ENCODE measurements at places on chromosomes 2 and 18.
A peak's percentile ranks its signal among the peaks of the same experiment; 100 is the strongest.

DNA sequence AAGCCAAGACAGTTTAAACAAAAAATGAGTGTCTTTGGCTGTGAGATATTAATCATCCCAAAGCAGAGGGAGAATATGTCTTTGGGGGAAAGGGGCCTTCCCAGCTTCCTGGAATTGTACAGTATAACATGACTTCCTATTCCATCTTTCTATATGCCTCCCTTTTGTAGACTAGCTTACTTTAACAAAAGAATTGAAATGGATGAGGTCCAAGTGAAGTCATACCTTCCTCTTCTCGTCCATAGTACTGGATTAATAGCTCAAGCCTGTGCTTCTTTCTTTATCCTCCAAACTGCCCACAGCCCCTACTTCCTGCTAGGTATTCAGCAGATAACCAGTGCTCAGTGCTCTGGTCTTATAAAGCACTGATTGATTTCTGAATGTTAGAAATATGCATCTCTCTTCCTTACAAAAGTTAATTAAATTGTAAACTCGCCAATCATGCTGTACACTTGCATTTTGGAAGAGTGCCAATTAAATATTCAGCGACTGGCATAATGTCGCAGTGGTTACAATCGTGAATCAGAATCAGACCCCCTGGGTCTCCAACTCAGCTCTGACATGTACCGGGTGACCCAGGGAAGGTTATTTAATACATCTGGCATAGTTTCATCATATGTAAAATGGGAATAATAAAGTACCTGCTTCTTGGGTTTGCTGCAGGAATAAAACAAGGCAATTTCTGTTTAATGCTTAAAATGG lies 325.1 kb downstream of the RND3 start:
- DNase-seq = no peak

GRCh38 chr2:44364604-44365003 lies 2.9 kb downstream of the CAMKMT start:
- DNase-seq = no peak

DNA sequence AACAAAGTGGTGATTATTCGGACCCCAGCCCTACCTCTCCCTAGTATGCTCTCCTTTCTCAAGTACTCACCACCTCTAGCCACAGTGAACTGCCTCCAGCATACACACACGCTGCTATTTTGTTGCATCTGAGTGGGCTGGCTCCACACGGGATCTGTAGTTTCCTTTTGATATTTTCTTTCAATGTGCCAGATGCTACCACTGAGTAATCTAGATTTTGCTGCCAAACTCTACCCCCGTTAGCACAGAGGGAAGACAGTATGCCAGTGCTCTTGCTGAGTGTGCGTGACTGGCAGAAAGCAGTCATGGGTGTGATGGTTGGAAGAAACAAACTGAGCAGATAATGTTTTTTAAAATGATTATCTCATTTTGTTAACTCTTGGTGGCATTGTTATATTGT lies 11.6 kb downstream of the CFLAR start:
- DNase-seq = no peak

- no peak for DNase-seq
Observed at GRCh38 chr2:153077311-153077710, 358.9 kb downstream of the ARL6IP6 start.

- DNase-seq = no peak
Observed at GRCh38 chr2:206716623-206717022, 1.6 kb downstream of the DYTN start.

DNA sequence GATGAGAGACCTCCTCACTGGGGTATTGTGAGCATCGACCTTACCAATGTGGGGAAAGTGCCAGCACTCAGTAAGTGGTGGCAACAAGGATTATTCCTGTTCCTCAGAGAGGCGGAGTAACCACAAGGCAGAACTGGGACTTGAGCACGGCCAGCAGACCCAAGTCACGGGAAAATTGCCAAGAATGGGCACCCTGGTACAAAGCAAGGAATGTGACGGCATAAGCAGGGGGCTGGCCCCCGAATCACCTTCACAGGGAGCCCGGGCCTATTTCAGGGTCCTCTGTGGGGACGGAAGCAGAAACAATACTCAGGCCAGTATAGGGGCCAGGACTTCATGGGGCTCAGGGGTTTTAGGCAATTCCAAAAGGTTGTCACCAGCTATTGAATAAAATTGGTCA lies 25.4 kb downstream of the CENPA start:
- no peak for DNase-seq

DNA sequence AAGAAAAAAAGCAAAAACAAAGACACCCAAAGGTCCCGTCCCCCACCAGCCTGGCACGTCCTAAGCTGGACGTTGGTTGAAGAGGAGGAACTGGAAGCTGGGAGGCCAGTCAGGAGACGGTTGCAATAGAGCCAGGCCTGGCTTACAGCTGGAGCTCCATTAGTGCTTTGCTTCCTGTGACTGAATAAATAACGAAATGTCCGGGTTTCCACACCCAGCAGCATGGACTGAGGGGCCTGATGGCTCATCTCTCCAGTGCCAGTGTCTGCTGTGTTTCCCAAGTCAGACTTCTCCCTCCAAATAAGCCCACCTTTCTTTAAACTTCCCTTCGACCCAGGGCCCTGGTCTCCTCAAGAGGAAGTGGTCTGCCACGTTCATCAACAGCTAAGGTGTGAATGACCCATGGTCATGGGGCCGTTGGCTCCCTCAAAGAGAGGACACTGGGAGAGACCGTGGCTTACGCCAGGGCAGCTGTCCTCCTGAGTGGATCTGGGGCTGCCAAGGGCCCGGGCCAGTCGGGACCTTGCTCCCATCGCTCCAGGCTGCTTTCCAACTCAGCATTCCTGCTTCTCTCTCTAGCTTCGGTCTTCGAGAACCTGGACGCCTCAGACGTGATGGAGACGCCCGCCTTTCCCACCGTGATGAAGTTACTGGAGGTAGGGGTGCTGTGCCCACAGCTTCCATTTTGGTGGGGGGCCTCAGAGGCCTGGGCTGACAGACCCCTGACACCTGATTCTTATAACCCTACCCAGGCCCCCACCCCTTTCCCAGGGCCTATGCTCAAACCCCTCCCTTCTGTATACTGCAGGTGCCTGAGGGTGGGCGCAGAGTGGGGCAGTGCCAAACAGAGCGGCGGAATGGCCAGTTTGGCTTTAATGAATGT lies 44.9 kb downstream of the MYO7B start:
- DNase-seq = no peak

DNA sequence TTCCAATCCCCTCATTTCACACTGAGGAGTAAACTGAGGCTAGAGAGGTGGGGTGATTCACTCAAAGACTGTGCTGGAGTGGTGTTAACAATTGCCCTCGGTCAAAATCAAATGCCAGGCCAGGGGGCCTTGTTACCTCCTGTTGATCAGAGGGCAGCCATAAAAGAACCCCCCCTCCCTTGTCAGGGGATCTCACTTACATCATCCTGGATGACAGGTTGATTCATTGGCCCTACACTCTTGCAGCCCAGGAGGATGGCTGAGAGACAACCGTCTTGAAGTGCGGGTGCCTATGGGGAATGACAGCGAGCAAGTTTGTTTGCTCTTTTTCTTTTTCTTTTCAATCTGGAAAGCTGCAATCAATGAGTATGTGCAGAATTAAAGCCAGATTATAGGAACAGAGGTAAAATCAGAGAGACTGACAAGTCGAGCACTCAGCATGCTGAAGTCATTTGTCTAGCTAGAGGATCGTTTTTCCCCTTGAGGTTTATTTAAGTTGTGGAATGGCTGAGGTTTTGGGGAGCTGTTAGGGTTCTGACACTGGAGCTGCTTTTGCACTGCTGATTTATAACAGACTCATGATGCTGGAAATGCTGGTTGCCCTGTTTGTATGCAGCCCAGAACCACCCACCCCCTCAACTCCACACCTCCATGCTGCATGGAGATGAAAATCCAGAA lies 26.4 kb upstream of the NRP2 start:
- DNase-seq = no peak

GRCh38 chr2:20103530-20103929 lies 52.1 kb upstream of the LAPTM4A start:
- no peak for DNase-seq

GRCh38 chr2:190714958-190715357 lies 66.1 kb downstream of the NAB1 start:
- DNase-seq = peak; percentile 27

DNA sequence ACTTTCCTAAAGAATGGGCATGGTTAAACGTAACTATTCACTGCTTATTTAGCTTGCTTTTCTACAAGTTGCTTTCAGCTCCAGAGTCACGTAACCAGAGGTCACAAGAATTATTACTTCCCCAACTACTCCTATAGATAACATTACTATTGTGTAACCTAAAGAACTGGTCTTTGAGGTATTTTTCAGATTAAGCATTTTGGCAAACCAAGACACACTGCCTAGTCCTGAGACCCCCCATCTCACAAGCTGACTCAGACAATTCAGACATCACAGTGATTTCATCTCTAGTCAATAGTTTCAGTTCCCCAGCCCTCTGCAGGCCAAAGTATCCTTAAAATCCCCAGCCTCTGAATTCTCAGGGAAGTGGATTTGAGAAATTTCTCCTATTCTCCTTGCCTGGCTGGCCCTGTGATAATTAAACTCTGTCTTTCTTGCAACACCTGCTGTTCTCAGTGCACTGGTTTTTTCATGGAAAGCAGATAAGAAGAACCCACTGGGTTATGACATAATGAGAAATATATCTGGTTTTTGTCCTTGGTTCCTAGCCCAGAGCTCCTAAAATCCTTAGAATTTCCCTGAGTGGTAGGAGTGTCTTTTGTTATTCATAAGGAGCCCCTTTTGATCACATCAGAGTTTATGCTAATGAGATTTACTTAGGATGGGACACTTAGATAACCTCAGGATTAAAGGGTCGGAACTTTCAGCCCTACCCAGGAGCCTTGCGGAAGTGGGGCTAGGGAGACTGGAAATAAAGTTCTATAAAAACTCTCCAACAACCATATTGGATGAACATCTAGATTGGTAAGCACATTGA lies 1310.8 kb upstream of the CHAC2 start:
- no peak for DNase-seq

DNA sequence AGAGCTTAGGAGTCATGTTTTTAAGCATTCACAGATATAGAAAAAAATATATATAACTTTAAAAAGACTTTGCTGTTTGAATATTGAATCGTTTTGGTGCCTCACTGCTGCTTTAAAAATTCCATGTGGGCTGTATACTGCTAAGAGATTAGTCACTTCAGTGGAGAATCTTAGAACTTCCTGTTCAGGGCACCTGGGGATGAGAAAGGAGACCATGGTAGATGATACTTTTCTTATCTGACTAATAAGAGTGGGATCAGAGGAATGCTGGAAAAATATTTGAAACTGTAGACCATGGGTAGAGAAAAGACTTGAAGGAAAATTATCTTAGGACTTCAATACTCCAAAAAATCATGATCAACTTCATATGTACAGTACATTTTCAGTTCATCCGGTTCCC lies 442.2 kb upstream of the SETBP1 start:
- no peak for DNase-seq

- DNase-seq = no peak
Observed at GRCh38 chr2:62467100-62467474, 38.9 kb downstream of the TMEM17 start.

GRCh38 chr2:50401772-50402653 lies 629.9 kb downstream of the NRXN1 start:
- DNase-seq = peak; percentile 56

DNA sequence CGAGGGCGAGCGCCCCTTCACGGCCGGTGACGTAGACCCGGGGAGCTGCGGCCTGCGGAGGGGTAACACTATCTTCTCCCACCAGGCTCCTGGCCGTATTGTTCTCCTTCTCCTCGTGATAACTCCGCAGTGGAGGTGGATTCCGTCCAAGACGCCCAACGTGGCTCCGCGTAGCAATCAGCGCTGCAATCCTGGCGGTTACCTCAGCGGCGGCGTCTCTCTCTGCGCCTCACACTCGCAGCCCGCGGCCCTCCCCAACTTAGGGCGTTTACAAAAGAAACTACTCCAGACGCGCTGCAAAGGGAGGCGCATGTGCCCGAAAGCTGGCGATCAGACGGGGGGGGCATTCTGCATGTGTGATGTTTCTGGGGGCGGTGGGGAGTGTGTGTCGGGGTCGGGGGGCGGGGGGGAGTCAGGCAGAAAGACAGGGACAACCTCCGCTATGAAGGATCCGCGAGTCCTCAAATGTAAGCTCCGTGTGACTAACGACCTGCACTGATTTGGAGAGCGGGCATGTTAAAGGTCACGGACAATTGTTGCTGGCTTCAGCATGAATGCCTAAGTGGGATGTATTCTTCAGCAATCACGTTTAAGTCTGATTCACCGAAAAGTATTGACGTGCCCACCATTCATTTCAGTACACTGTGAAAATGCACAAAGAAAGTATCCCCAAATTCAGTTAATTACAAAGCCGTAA lies 1.3 kb upstream of the ZNF516 start:
- DNase-seq = no peak

DNA sequence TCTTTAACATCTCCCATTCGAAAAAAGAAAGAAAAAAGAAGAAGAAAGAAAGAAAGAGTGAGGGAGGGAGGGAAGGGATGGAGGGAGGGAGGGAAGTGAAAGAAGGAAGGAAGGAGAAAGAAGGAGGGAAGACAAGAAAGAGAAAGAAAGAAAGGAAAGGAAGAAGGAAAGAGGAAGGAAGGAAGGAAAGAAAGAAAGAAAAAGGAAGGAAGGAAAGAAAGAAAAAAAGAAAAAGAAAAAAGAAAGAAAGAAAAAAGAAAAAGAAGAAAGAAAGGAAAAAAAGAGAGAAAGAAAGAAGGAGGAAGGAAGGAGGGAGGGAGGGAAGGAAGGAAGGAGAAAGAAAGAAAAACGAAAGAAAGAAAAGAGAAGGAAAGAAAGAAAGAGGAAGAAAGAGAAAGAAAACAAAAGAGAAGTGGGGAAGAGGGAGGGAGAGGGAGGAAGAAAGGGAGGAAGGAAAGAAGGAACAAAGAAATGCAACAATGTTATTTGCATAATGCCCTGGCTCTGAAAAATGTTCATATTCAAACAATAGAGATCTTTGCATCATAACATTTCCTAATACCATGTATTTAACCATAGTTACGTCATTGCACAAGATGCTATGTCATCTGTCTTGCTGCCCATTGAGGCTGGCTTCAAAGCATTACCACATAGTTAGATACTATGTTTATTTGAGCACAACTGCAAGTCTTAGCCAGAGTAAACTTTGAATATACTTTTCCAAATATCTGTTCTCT lies 550.6 kb downstream of the DSC3 start:
- no peak for DNase-seq

DNA sequence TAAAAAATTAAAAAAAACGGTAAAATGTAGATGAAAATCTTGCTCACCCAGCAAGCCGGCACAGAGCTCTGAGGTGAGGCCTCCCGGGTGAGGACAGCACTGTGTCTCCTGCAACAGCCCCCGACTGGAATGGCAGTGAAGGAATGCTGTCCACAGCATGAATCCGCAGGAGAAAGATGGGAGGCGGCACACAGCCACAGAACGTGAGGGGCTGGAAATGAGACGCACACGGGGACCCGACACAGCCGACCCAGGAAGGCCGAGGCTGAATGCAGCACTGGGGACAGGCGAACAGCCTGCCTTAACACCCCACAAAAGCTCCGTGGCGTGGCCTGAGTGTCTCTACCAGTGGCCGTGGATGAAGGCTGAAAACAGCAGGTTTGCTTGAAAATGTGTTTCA lies 34.7 kb downstream of the BOK start:
- DNase-seq = no peak

GRCh38 chr2:226585130-226585561 lies 214.5 kb downstream of the IRS1 start:
- no peak for DNase-seq

Measured in HCT116 (cell line).